ENCODE measurements at places on chromosomes 5 and 9.

DNA sequence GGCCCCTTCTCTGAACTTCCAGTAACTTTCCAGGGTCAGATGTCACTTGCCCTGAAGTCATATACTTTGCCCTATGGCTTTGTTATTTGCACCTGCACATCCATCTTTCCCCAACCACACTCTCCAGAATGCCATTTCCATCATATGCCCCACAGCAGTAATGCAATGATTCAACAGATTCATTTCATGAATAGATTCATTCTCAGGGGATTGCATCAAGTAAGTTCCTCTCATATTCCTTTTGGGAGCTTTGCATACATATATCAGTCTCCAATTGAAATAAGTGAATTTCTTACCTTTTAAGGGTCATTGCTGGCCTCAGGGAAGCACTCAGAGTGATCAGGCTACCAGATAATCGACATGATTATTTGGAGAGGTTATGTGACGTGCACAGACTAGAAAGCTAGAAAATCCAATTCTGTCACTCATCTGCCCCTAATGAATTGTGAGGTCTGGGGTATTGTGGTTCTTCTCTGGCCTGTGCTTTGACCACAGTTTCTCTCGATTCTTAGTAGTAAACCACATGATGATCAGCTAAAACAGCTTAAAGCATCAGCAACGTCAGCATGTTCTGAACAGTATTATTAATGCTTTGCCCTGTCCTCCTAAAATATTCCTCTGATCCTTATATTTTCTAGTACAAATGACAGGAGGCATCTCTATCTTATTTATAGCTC lies 179.9 kb downstream of the ATPSCKMT start:
- no peak for DNase-seq

DNA sequence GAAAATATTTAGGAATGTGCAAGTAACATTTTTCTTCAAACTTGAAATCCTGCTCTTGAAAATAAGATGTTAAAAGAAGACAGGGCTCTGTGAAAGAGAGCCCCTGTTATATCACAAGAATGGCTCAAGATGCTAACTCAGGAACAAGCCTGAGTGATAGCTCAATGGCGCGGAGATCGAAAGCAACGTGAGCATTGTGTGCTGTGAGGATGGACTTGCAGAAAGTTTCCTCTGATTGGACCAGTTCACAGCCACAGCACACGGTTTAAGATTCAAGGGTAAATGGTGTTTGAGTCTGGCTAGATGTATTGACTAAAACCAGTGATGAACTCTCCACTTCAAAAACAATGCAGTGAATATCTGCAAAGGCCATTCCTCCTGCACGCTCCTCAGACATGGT lies 2387.0 kb downstream of the MAT2B start:
- peak; percentile 15 for DNase-seq

DNA sequence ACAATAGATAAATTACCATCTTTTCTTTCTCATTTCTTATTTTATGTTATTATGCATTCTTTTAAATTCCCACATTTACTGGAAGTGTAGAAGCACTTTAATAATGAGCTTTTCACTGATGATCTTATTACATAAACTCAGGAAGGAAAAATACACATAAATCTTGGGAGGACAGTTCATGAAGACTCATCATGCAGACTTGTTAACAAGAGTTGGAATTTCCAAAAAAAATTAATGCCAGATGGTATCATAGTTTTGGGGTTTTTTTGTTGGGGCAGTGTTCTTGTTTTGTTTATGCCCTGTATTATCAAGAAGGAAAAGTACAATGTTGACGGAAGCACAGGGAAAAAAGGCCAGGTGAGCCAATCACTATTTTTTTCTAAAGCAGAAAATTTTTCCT lies 35.1 kb downstream of the CEMIP2 start:
- DNase-seq, result no peak

- DNase-seq, result no peak
Measured at GRCh38 chr5:158970121-158970520, 129.6 kb downstream of the EBF1 start.

GRCh38 chr9:136740971-136741882 lies 1.5 kb downstream of the LCN10 start:
- DNase-seq, result peak; percentile 37
